ENCODE measurements at places on chromosomes 6 and 20.

DNA sequence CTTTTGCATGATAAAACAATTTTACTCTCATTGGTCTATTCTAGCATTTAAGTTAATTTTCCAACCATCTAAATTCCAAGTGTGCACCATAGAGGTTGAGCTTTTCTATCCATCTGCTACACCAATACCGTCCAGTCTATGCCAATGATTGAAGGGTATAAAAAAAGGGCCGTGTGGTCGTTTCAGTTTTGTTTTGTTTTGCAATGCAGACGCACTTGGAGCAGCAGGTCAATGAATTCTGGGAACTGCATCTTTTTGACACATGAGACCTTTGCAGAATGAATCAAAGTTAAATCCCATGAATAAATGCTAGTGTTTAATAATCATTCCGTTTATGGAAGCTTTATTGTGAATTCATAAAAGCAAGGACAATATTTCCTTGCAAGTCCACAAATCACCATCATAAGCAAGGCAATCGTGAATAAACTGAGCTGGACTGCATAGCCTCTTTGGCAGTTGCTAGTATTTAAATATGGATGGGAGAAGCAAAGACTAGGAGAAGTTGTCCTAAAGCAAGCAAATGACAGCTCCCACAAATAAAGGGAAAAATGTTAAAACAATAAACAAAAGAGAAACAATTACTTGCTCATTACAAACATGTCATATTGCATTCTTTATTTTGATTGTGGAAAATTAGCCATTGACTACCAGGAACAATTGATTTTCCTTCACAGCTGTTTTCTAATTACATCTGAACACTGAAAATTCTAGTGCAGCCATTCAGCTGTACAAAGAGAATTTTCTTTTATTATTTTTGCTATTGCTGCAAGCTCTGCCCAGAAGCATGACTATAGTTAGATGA, 649.7 kb upstream of the GJE1 start:
- DNase-seq = peak; percentile 28

- no peak for DNase-seq
Measured at GRCh38 chr6:135193221-135193620, 12.1 kb downstream of the MYB start.

GRCh38 chr6:125415913-125416312, 114.1 kb upstream of the HDDC2 start:
- DNase-seq = no peak

- DNase-seq = no peak
Measured at GRCh38 chr6:41639809-41640371, 1.6 kb downstream of the MDFI start.

DNA sequence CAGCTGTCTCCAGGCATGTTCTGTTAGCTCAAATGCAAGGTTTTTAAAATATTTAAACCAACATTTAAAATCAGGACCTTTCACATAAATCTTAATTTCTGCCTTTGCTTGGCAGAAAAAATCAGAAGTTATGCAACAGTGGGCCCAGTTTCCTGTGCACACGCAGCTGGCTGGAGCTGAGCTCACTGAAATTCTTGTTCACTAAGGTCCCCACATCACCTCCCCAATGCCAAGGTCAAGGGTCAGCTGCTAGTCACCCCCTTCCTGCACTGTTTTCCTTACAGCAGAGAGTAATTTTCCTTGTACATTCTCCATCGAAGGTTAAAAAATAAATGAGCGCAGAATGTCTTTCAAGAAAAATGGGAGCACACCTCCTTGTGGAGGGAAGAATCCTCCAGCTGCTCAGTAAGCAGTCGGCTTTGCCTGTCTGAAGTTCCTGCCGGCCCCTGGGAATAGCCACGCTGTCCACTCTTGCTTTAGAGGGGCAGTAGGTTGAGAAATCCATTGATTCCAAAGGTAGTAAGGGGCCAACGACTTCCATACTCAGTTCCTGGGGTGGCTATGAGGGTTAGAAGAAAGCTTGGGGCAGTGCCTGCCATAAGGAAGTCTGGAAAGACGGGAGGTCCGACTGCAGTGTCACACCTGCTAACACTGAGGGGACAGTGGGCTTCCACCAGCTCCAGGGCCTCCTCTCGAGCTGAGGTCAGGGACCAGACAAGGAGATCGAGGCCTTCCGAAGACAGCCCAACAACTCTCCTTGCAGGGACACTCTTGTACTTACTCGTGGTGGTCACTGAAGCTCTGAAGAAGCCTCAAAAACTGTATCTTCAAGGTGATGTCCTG, 56.8 kb downstream of the MYH7B start:
- no peak for DNase-seq

- DNase-seq = no peak
Measured at GRCh38 chr20:39944861-39945260, 744.2 kb downstream of the MAFB start.

GRCh38 chr20:25308083-25308491, 60.2 kb downstream of the PYGB start:
- DNase-seq = no peak

DNA sequence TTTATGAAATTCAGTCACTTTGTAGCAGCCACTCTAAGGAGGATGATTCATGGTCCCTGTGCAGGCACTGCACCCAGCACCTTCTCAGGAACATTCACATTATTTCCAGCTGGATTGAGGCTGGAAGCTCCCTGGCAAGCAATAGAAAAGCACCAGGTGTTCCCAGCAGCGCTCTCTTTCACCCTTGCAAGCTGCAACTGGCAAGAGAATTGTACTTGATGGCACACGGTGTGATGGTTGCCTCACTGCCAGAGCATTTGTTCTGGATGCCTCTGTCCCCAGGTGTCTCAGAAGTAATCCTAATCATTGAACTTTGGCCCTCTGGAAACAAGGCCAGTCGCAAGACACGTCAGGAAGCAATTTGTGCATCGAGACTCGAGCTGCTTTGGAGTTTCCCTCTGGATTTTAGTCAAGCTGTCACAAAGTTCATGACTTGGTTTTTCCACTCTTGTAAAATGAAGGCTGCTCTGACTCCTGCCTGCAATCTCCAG, 24.9 kb upstream of the PHACTR2 start:
- DNase-seq = no peak

- no peak for DNase-seq
Measured at GRCh38 chr6:139679516-139680179, 305.2 kb upstream of the CITED2 start.

DNA sequence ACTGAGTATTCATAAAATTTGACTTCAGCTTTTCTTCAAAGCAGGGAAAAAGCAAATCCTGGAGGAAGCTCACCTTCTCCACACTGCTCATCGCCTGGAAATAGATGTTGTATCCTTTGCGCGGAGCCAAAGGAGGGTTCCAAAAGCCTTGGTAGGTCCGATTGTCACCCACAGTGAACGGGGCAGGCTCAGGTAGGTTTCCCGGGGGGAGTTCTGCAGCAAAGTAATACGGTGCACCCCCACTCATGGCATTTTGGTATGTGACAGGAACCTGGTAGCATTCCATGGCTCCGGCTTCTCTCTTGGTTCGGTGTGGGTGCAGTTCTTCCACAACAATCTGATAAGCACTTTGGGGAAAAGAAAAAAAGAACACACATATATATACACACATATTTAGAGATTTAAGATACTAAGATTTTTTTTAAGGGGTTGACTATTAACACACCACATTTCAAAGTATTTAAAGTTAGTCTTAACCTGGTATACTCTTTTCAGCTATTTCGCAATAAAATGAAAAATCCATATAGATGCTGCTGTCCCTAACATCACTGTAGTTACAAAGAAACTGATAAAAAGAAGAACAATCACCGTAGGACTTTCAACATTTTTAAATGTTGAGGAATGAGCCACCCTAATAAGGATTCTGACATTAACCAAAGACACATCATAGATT, 166.7 kb upstream of the THEMIS start:
- DNase-seq = no peak

DNA sequence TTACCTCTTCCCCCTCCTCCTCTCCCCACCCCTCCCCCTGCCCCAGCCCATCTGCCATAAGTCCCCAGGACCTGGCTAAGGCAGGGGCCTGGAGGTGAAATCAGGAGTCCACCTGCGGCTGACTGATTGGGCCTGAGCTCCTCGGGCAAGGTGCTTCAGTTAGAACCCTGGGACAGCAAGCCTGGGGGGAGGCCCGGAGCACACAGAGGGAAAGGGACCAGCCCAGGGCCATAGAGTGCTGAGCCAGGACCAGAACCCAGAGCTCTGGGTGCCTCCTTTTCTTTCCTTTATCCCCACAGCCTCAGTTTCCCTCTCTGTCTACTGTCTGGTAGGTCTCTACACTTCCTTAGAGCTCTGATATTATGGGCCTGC, 35.7 kb upstream of the VEGFA start:
- DNase-seq = no peak

DNA sequence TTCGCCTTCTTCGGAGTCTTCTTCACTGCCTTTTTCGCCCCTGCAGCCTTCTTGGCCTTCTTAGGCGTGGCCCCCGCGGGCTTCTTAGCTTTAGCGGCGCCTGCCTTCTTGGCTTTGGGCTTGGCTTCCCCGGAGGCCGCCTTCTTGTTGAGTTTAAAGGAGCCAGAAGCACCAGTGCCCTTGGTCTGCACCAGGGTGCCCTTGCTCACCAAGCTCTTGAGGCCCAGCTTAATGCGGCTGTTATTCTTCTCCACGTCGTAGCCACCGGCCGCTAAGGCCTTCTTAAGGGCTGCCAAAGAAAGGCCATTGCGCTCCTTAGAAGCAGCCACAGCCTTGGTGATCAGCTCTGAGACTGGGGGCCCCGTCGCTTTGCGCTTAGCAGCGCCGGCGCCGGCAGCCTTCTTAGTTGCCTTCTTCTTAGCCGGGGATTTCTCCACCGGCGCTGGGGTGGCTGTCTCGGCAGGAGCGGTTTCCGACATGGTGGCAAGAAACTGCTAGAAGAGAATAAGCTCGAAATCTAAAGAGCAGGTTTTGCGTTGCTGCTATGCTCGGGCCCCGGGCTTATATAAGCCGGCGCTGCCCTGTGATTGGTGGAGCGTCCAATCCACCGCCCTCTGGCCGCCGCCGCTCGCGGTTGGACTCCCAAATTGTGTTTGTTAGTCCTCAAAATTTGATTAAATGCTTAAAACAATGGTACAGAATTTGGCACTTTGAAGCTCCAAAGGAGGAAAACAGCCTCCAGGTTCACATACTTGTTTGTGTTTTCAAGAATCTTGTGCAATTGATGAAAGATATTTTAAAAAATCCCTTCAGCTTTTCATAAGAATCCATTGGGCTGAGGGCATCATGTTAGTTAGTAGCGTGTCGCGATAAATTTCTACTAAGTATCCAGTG, 44.9 kb downstream of the OR2B2 start:
- DNase-seq = no peak

GRCh38 chr6:63799813-63800212, 164.2 kb downstream of the PHF3 start:
- no peak for DNase-seq

DNA sequence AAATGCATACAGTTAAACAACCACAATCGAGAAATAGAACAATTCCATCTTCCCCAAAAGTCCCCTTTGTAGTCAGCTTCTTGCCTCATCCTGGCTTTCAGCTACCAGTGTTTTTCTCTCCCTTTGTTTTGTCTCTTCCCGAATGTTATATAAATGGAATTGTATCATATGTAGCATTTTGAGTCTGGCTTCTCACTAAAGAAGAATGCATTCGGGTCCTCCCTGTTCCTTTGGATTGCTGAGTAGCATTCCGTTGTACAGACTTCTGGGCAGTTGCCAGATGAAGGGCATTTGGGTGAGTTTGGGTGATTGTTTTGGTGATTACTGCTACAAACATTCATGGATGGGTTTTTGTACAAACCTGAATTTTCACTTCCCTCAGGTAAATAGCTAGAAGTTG, 27.8 kb downstream of the PRPH2 start:
- no peak for DNase-seq

DNA sequence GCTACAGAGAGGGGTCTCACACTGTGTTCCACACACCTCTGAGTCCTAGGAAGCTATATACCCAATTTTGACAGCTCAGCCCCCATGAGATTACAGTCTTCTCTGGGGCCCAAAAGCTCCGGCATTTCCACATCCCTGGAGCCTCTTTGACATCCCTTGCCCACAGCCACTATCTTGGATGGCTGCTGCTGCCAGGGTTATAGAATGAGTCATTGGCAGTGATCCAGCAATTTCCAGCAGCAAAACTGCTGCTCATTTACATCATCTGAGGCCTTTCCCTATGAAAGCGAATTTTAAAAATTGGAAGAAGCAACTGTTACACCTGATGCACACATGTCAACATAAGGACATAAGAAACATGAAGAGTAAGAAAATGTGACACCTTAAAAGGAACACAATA, 590.7 kb downstream of the MEI4 start:
- DNase-seq = no peak

GRCh38 chr20:59082077-59082740, 39.6 kb upstream of the PRELID3B start:
- no peak for DNase-seq

- no peak for DNase-seq
Measured at GRCh38 chr6:15854826-15855710, 192.2 kb upstream of the DTNBP1 start.

- no peak for DNase-seq
Measured at GRCh38 chr6:9623985-9624384, 790.9 kb downstream of the TFAP2A start.

DNA sequence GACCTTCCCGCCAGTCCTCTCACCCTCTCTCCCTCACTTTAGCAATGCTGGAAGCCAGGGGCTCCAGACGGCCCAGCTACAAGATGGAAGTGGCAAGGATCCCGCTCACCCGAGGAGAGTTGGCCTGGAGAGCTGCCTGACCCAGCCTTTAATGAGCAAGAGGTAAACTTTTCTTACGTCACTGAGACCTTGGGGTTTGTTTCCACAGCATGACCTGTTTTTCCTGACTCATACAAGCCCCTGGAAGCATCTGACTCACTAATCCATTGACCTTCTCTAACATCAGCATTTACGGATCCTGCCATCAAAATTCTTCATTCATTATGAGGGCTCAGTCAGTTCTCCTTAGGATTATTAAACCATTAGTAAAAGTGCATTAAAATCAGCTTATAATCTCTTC, 120.4 kb downstream of the MYLK4 start:
- DNase-seq = no peak

GRCh38 chr6:43941174-43941573, 171.2 kb downstream of the VEGFA start:
- DNase-seq = no peak

DNA sequence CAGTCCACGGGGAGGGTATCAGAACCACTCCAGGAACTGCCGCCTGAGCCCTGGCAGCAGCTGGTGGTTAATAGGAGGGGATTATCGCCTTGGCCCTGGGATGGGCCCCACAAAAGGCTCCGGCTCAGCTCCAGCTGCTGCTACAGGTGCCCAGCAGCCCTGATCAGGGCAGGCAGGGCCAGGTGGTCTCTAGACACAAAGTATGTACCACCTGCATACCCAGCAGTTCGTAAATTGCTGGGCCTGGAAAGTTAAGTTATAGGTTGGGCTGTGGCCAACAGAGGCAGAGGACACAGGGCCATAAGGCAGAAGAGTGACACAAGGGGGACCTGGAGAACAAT, 35.1 kb downstream of the RRBP1 start:
- DNase-seq = peak; percentile 76

Measured in NCI-H2081 (cell line).